ENCODE measurements at places on chromosomes 13 and 19.

DNA sequence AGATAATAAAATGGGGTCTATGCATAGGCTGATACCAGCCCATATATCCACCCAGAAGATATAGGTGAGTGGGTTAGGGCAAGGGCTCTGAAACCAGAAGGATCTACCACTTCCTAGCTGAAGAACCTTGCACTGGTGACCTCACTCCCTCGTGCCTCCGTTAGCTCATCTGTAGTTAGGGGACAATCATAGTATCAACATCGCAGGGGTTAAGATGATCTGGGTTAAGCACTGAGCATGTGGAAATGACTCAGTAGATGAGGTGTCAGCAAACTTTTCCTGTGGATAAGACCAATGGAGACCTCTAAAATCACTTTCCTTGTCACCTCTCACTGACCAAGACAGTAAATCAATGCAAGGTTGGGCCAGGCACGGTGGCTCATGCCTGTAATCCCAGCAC lies 30.5 kb downstream of the TNFSF14 start:
- no peak for DNase-seq

GRCh38 chr19:4522291-4523002 lies 4.2 kb upstream of the PLIN4 start:
- DNase-seq = no peak

DNA sequence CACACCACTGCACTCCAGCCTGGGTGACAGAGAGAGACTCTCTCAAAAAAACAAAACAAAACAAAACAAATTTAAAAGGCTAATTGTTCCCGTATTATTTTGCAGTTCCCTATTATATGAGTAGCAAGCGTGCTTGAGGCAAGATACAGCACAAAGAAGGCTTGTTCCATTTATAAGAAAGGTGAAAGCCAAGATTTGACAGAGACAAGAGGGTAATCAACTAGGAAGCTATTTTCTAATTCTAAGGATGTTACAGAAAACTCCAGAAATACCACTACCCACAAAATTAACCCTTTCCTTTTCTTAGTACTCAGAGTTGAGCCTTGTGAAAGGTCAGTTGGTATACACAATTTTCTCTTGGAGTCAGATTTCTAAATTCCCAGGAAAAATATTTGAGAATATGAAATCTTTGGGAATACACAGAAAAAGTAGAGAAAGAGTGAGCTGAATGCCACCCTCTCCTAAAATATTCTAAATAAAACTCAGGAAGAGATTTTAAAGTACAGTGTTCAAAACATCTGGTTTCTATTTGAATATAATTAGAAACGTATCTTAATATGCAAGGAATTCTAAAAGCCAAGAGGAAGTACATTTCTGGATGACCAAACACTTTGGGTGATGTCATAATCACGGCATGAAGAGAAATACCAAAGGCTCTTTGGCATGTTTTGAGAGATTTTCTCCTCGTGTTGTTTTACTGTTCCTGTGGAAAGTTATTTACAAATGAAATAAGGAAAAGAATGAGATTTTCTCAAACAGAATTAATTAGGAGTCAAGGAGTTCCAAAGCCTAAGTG lies 63.0 kb upstream of the FLT1 start:
- DNase-seq = no peak

- DNase-seq = no peak
Observed at GRCh38 chr13:31009166-31009565, 76.7 kb downstream of the TEX26 start.

DNA sequence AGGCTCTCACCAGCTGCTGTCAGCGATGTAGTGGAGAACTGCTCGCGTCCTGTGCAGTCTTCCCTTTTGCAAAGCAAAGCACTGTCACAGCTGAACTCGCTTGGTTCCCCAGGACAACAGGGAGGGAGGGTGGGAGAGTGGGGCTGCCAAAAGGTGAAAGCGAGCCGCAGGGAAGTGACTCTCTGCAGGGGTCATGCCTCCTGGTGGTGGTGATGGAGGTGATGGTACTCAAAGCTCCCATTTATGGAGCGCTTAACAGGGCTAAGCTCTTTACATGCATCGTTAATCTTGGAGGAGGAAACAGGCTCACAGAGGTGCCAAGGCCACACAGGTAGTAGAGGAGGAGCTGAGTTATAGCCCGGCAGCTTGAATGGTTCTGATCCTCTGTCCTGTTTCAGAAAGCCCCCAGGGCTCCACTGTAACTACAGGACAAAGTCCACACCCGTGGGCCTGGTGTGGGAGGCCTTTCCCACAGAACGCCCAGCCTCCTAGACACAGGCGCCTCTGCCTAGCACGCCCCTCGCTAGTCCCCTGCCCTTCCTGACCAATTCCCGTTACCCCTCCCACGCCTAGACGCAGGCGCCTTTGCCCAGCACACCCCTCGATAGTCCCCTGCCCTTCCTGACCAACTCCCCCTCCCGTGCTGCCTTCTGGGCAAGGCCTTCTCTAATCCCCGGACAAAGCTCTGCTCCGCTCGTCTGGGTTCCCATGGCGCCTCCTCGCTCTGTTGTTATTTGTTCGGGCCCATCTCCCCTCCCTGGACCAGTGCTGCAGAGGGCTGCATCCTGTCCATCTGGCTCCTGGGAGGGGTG lies 10.7 kb downstream of the PPP1R37 start:
- no peak for DNase-seq

DNA sequence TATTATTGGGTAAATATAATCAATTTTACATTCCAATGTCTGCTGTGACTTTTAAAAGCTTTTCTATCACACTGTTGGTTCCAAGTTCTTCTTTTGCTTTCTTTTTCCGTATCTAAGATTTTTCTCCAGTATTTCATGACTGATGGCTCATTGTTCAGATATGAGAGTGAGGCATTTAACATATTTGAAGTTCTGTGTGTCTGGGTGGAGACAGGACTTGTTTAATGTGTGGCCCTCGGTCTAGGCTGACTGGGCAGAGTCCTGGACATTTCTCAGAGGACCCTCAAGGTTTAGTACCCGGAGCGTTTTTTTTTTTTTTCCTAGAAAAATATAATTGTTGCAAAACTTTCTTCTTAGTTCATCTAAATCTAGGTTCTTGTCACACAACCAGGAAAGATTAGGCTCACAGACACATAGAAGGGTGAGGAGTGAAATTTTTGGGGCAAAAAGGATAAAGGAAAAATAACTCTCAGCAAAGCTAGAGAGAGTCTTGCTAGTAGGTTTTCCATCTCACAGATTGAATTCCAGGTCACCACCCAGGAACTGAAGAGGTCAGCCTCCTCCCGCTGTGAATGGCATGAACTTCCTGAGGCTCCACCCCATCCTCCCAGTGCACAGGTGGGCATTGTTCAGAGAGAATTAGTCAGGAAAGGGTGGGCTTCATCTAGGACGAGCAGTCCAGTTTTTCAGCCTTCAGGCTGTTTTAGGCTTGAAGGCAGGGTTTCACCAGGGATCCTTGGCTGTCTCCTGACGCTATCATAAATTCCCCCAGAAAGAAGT lies 1002.4 kb upstream of the PCDH9 start:
- DNase-seq = no peak

GRCh38 chr19:17076543-17076991 lies 990 bp downstream of the MYO9B start:
- no peak for DNase-seq

DNA sequence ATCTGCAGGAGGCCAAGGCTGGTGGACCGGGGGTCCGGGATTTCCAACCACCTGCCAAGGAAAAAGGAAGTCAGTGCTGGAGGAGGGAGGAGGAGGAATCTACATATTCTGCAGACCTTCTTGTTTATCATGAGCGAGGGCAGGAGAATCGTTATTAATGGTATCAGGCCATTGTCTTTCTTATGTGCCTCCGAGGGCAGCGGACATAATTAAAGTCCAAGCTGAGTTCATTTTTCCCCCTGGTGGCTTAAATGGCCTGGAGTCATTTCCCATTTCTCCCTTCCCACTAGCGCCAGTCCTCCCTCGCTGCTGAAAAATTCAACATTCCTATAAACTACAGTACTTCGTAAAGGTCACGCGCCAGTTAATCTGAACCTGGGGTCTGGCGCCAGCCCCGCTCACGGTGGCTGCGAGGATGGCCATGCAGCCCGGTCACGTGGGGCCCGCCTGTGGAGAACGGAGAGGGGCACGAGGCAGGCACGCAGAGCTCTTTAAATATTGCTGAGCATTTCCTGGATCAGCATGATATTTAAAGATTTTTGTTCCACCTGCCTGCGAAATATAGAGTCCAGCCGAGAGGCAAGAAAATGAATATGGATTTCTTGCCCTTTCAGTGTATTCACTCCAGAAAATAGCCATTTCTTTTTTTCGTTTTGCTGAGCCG lies 85.2 kb upstream of the PCDH8 start:
- no peak for DNase-seq

DNA sequence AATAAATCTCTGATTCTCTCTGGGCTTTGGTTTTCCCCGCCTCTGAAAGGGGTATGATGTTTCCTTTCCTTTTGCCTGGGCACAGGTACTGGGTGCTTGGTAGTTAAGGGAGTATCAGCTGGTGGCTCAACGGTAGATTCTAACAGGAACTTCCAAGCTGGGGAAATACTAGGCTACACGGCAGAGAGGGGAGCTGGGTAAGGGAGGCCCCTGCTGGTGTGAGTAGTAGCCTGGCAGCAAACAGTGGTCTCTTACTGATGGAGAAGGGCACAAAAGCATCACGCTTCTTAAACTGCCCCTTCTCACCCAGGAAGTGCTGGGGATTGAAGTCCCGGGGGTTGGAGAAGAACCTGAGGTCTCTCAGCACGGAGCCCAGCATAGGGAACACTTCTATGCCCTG lies 26.9 kb upstream of the CYP2A7 start:
- peak; percentile 5 for DNase-seq

GRCh38 chr13:97627566-97627965 lies 193.6 kb downstream of the RAP2A start:
- no peak for DNase-seq

DNA sequence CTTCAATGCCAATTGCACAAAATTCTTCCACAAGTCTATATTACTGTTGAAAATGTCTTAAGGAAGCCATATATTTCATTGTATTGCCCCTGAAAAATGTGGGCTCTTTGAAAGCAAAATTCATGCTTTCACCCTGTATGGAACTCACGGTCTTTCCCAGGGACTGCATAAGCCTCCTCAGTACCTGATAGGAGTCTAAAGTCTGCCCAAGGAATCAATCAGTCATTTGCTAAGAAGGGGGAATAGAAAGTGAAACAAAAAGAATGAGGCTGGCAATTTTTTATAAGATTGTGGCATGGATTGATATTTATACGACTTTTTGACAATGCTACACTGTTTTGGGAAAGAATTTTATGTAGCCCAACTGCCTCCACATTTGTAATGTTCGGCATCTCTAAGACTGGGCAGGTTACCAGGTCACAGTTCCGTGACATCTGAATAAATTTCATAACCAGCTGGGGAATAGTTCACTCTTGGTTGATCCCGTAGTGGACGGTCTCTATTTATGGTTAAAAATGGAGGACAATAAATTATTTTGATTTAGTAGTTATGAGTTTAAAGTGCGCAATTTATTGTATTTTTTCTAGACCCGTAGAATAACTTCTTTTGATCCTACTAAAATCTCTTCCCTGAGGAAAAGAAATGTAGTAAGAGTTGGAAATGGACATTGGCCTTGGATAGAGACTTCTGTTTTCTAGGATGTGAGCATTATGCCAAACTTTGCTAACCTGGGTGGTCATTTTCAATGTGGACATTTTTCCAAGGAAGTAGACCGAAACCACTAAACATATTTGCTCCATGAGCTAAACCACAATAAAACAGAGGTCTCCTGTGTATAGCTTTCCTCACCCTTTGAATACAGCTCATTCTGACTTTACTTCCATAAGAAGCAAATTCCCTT lies 1585.4 kb downstream of the EFNB2 start:
- DNase-seq = no peak

DNA sequence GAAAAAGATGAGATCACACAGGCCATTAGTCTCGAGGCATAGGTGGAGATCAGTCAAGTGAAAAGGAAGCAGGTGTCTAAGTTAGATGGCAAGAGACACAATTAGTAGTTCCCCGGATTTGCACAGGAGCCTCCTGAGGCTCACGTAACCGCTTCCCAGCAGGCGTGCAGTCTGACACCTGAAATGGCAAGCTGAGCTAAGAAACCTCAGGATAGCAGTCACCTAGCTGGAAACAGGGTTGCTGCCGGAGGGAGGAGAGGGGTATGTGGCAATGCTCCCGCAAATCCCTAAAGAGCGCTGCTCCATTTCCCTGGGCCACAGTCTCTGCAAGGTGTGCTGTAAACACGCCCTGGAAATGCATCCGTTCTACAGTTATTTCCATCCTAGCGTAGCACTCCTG lies 1151.0 kb downstream of the DIAPH3 start:
- no peak for DNase-seq

DNA sequence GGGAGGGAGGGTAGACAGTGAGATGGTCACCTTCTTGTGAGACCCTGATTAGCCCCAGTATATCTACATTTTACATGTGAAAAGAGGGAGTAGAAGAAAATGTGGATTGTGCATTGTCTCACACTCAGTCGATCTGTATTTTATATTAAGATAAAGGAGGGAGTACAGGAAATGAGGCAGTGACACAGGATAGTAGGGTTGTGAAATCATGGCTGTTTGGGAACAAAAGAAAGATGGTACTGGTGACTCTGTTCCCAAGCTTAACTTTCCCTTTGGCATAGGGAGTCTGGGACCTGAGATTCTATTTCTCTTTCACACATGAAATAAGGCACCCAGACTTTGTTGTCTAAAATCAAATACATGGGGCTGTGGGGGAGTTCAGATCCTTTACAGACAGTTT lies 194.7 kb downstream of the ABCC4 start:
- DNase-seq = no peak

GRCh38 chr19:36101550-36102327 lies 9.2 kb upstream of the OVOL3 start:
- no peak for DNase-seq

DNA sequence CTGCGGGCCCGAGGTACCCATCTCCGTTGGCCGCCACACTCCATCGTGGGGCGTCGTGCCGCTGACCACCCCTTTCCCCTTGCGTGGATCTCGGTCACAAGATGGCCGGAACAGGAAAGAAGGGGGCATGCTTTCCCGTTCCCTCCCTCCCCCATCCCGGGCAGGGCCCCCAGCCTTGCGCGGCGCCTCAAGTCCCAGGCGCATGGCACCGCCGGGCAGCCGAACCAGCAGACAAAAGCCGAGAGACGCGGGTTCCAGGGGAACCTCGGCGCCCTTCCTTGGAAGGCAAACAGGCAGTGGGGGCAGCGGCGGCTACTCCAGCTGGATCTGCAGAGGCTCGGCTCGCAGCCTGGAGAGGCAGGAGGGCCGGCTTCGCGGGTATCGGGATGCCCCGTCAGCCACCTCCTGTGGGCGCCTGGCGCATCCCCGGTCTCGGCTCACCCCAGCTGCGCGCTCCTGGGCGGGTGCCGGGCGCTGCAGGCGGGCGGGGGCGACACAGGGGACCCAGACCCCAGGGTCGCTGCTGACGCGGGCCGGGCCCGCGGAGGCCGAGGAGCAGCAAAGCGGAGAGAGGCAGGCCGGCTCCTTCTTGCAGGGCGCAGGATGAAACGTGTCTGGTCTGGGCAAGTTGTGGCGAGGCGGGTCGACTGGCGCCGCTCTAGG lies 439 bp downstream of the DZIP1 start:
- DNase-seq = no peak

DNA sequence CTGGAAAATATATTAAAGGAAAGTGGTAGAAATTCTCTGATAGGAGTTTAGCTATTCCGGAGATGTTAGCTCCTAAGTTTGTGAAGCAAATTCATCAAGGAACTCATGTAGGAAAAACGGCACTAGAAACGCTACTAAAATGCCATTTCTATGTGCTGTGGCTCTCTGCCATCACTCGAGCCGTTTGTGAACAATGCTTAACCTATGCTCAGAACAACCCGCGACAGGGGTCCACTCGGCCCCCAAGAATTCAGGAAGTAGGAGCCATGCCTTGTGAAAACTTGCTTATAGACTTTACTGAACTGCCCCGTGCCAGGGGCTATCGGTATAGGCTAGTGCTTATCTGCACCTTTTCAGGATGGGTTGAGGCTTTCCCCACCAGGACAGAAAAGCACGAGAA lies 14.2 kb upstream of the SLC15A1 start:
- DNase-seq = no peak

Data from activated CD8-positive, alpha-beta memory T cell treated with anti-CD3 and anti-CD28 coated beads for 1 hour (primary cell).